ELR (cell line): ENCODE measurements at places on chromosomes 6 and 20.
A peak's percentile ranks its signal among the peaks of the same experiment; 100 is the strongest.

GRCh38 chr6:167706313-167707109 lies 120.2 kb upstream of the AFDN start:
- DNase-seq: no peak

DNA sequence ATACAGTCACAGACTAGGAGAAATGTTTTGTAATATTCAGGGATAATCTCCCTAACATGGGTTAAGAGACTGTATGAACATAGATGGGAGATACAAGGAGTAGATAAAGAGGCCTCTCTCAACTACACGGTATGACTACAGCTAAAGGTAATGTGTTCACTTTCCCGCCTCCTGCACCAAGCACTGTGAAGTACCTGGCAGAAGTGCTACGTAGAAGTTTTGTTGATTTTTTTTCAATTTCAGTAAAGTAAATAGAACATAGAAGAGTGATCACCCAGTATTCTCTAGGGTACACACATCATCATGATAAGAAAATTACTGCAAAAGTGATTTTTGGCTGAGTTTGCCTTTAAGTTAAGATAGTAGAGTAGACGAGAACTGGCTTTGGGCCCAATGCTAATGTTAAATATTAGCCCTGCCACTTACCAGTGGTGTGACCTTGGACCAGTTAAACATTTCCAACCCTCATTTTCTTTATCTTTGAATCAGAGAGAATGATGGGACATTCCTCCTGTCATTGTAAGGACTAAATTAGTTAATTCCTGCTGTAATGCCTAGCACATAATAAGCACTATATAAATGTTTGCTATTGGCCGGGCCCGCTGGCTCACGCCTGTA lies 183.6 kb downstream of the COL9A1 start:
- no peak for DNase-seq

GRCh38 chr6:170080828-170081371 lies 210.0 kb downstream of the DLL1 start:
- DNase-seq: no peak

GRCh38 chr20:33840759-33841435 lies 29.7 kb downstream of the CHMP4B start:
- DNase-seq: no peak

DNA sequence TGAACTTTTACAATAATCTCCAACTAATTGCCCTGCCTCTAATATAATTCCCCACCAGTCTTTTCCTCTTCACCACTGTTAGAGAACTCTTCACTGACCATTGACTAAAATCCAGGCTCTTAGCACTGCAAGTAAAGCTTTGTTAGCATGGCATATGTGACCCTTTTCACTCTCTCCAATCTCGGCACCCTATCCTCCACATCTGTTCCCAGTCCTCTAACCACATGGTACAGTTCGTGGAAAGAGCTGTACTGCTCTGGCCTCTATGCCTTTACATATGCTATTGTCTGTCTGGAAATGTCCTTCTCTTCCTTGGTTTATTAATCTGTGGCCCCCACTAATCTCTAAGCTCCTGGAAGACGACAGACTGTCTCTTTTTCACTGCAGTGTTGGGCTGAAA lies 63.0 kb upstream of the EIF2S2 start:
- no peak for DNase-seq

DNA sequence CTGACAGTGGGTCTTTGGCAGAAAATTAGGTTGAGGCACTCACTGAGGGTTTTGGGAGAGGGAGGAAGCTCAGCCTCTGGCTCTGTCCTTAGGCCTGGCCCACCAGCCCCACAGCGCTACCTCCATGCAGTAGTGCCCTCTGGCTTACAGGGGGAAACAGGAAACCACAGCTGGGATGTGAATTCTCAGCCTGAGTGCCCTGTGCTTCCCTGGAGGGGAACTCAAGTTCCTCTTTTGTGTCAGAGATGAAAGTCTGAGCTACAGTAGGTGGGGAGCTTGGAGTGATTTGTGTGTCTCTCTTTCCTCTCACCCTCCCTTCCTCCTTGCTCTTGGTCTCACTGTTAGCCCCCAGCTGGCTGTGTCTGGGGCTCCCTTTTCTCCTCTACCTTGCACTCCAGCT lies 48.2 kb upstream of the BLCAP start:
- no peak for DNase-seq

- DNase-seq: peak; percentile 51
Measured at GRCh38 chr6:42694586-42694985, 27.8 kb downstream of the PRPH2 start.

DNA sequence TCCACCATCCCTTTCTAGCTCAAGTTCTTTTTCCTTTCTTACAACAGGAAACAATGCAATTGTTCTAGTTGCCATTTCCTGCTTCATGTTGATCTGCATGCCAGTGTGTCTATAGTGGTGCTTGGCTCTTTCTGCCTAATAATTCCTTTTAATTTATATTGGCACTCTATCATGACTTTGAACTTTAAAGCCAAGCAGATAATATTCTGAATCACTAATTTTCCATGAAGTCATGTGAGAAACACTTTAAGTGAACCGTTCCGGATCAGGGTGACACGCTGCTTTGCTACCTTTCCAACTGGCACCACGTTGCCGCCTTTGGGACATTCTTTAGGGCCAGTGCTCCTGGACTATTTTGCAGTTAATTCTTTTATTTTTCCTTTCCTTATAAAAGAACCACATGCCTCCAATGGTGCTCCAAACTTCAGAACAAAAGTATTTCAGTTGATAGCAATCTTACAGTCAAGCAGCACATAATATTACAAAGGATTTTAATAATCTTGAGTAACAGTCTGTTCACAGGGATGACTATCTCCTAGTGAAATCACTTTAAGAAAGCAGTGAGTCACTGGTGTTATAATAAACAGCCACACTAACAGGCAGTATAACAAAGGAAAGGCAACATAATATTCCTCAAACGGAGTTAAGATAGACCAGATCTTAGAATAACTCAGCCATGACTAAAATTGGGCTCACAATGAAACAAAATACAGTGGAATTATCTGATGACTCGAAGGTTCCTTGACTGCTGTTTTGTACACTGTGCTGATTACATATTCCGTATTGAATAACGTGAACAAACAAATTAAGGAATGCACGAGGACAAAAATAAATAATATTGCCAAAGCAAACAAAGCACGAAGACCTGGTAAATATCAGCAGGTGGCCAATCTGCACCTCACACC lies 19.0 kb upstream of the BLOC1S5 start:
- DNase-seq: peak; percentile 98
